ENCODE measurements at places on chromosomes 5 and 9.

DNA sequence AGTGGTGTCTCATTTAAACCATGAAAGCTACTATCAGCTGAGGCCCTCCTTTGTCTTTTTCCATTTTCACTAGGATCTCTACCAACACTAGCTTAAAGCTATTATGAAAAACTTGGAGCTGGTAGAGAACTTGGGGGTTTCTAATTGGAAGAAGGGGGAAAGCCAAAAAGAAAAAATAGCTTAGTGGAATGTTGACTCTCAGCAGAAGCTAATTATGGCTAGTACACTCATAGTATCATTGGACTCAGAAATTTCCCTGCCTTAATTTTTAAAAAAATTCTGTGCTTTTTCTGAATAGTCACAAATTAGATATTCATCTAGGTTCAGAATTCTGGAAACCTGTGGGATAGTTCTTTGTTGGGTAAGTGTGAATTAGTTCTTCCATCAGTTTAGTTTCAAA lies 8.0 kb downstream of the SLC12A2 start:
- no peak for DNase-seq

DNA sequence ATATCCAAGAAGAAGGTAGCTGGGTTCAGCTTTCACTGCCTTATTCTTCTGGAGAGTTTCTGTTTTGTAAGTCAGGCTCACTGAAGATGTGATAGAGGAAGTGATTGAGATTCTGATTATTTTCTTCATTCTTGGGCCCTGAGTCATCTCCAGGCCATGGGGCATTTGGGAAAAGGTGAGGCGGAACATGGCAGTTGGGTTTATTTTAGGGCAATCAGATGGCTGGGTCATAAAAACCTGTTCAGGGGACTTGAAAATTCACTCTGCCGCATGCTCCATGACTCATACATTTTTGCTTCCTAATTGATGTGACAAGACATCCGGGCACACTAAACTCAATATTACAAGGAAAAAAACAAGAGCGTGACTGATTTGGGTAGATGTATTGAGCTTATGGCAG lies 265.7 kb upstream of the KLF4 start:
- no peak for DNase-seq

DNA sequence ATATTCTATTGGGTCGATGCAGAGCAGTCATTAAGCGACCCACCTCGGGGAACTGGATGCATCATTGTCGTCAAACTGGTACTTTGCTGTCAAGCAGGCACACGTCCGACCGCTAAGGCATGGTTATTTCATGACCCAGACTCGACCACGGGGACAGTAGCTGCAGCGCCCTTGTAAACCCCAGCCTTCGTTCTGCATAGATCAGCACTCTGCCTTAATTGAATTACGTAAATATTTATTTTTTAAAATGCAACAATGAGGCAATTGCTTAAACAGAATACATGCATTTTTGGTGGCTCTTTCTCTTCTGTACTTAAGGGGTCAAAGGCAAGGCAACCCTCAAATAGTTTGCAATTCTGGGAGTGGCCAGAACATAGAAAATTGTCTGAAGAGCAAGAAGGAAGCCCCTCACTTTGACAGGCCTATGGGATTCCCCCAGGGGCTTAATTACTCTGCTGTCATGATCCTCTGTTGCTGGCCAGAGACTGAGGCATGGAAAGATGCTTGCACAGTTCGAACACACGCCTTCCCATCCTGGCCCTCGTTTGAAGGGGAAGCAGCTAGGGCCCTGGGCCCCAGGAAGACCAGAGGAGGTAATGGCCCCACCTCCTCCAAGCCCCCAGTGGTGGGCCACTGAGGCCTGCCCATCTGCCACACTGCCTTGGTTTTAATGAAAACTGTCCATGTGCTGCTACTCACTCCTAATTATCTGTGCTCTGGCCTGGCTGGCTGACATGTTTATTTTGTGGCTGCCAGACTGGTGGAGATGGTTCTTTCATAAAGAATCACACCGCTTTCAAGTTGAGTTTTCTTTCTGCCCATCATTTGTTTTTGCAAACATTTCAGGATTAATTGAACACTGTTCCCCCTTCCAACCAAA lies 169.7 kb upstream of the MAST4 start:
- no peak for DNase-seq

DNA sequence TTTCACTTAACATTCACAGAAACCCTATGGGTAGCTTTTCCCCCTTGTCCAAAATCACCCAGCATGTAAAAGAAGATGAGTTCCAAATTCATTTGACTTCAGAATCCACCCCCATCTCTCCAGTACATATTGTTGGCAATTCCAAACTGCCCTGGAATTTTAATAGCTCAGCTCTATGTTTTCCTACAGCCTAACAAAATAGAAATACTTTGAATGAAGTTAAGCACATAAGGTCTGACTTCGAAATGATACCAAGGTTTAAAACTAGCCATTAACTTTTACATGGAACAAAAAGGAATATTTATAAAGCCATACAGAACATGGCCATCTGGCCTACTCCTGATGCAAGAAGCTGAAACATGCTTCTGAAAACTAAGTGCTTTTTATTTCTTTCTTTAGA lies 634.3 kb downstream of the PDE4D start:
- no peak for DNase-seq

DNA sequence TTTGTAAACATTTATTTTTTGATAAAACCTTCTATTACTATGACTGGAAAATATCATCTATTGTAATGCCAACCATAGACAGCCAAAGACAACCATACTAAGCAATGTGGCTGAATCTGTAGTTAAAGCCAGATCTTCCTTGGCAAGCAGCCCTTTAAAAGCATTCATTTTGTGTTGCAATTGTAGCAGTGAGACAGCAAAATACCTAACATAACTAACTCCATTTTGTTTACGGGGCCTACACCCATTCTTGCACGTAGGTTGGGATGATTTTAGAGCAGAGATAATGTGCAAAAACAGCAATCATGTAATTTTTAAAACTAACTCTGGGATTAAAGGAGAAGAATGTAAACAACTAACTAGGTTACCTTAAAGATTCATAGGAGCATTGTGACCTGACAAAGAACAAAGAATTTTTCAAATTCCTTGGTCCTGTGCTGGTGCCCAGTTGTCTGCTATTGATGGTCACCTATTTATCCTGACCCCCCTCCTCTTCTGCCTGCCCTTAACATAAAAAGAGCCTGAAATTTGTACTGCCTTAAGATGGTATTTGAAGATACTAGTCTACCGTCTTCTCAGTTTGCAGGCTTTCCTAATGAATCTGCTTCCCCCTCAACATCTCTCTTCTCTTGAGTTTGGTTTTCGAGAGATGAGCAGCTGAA lies 10.6 kb downstream of the IFNA1 start:
- no peak for DNase-seq

- DNase-seq, result no peak
These were observed 38.9 kb downstream of the PAM start for GRCh38 chr5:102794047-102794446.

- DNase-seq, result no peak
These were observed 60.3 kb downstream of the ADAMTS2 start for GRCh38 chr5:179284751-179285631.

DNA sequence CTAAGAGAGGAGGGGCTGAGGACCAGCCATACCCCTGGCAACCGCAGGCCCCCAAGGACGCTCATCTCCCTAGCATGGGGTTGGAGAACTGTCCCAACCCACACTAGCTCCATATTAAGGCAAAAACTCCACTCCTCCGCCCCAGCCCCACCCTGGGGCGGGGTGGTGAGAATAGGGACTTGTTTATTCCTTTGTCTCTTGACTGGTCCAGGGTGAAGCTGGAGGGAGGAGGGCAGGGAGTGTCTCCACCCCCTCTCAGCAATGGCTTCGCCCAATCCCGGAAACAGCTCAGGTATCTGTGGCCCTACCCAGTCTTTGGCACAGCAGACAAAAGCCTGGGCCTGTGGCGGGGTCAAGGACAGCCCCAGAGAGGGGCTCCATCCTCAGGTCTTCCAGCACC lies 16.9 kb downstream of the PRRX2 start:
- no peak for DNase-seq

DNA sequence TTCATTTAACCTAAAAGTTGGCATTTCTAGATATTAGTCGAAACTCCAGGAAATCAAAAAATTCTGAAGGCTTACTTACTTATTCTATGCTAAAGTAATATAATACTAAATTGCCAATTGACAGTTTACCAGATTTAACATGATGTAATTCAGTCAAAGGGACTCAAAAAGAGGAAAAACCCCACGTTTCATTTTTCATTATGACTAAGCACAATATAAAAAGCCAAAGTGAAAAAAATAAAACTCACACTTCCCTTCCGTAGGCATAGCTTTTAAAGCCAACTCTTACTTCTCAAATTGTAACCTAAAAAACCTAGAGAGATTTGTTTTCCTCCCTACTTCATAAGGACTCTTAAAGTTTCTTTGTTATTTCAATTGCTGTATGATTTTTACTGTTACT lies 146.6 kb downstream of the RAPGEF6 start:
- no peak for DNase-seq

DNA sequence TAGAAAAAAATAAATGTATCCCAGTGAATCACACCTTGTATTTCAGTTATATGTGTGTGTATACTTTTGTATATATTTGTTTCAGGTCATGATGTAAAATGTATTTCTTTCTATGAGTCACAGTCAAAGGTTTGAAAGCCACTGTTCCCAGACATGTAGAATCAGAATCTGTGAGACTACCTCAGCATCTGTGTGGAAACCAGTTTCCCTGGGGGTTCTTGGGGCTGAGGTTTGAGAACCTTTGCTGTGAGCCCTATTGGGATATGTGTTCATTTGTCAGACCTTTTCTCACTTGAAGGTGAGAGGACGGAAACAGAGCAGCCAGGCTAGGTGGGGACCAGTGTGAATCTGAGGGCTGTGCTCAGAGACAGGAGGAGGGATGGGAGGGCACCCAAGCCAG lies 78.7 kb upstream of the SAP30L start:
- DNase-seq, result no peak

GRCh38 chr9:8186560-8186959 lies 387.0 kb upstream of the DMAC1 start:
- DNase-seq, result no peak

GRCh38 chr5:132315529-132316067 lies 21.4 kb downstream of the SLC22A4 start:
- no peak for DNase-seq

- no peak for DNase-seq
These were observed 111.0 kb downstream of the MED27 start for GRCh38 chr9:131968632-131969031.

DNA sequence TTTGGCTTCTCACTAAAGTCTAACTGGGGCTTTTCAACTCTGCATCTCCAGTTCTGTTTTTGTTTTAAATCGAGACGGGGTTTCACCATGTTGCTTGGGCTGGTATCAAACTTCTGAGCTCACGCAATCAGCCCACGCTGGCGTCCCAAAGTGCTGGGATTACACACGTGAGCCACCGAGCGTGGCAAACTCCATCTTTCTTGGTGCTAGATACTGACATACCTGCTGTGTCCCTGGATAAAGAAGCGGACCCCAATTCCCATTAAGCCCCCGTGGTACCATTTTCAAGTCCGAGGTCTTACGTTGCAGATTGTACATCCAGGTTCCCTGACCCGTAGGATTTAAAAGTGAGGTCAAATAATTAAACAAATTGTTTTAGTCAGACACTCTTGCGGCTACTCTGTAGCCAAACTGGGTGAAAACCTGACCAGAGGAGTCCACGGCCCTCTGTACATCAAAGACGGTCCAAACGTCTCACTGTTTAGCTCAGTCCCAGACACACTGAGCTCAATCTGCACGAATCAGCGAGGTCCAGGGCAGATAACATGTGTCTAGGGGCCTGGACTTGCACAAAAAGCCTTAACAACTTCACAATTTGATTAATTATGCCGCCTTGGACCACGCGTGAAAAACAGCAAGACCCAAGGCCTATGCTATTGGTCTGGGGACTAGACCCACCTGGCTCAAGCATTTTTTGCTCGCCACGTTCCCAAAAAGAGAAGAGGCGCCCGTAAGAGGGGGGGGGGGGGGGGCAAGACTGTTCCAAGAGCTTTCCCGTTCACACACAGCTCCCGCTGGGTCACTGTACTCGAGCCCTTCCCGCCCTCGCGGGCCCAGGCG lies 727 bp upstream of the DNAJA1 start:
- no peak for DNase-seq

- no peak for DNase-seq
These were observed 866 bp upstream of the SEMA6A start for GRCh38 chr5:116575326-116576052.

- DNase-seq, result no peak
These were observed 89.5 kb downstream of the ESM1 start for GRCh38 chr5:54895816-54896341.

DNA sequence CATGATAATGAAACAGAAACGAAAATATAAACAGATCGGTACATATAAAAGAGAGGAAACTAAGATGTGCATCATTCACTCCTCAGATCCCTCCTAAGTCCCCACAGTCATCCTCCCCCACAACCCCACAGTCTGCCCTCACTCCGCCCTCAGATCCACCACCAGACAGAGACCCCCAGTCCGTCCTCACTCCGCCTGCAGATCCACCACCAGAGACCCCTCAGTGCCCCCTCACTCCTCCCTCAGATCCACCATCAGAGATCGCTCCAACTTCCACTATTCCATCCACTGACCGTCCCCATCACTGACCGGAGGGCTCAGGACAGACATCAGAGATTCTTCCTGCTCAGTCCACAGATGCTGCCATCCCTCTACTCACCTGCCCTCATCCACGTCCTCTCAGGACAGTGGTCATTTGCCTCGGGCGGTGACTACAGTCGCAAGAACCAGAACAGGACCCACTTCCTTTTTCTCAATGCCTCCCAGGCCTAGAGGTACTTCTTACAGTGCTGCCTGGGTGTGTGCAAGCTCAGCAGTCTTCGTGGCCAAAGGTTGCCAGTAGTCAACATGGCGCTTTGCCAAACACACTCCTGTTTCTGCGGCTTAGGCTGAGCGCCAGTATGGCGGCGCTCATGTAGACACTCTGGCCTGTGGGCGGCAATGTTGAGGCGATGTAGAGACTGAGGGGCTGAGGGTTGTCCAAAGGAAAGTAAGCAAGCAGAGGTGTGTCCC lies 8.3 kb upstream of the SPATA31C1 start:
- no peak for DNase-seq

GRCh38 chr5:179974946-179975712 lies 67.4 kb upstream of the TBC1D9B start:
- DNase-seq, result peak; percentile 3

GRCh38 chr5:52692606-52693005 lies 95.1 kb upstream of the ITGA1 start:
- DNase-seq, result no peak

GRCh38 chr5:54440456-54440893 lies 15.0 kb upstream of the HSPB3 start:
- DNase-seq, result no peak

GRCh38 chr5:69292306-69292705 lies 40.3 kb downstream of the CCDC125 start:
- no peak for DNase-seq

DNA sequence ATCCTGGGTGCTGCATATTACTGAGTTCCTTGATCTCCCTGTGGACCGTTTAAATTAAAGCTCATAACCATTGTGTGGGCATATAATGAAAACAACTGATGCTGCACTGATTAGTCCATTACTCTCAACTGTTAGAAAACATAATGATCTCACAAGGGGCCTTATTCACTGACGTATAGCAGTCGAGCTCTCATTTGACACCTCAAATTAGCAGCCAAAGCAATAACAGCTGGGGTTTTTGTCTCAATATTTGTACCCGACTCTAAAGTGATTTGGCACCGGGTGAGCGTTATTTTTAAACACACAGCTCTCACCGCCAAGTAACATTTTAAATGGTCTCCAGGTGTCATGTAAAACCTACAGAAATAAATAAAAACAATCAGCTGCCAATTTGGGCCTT lies 252.2 kb upstream of the PANK3 start:
- no peak for DNase-seq

GRCh38 chr9:127187231-127187956 lies 65.0 kb upstream of the ANGPTL2 start:
- DNase-seq, result no peak

GRCh38 chr5:91170266-91170665 lies 212.9 kb downstream of the ARRDC3 start:
- no peak for DNase-seq

- no peak for DNase-seq
These were observed 4.7 kb downstream of the SEMA4D start for GRCh38 chr9:89493181-89493580.

All from KG1 (cell line).